ENCODE measurements at places on chromosomes 7 and 10.

GRCh38 chr7:44787041-44787440, 9.4 kb upstream of the PPIA start:
- no peak for DNase-seq

DNA sequence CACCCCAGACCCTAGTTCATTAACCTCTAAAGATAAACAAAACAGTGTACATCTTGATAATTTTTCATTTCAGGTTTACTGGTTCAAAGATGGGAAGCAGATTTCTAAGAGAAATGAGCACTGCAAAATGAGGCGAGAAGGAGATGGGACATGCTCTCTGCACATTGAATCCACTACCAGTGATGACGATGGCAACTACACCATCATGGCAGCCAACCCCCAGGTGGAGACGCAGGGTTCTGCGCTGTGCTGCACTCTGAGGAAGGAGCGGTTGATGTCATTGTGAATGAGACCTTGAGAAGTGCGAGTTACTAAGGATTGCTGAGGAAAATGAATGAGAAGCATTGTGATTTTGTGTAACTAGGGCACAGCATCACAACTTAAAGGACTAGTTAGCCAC, 37.6 kb downstream of the ATOH7 start:
- no peak for DNase-seq

DNA sequence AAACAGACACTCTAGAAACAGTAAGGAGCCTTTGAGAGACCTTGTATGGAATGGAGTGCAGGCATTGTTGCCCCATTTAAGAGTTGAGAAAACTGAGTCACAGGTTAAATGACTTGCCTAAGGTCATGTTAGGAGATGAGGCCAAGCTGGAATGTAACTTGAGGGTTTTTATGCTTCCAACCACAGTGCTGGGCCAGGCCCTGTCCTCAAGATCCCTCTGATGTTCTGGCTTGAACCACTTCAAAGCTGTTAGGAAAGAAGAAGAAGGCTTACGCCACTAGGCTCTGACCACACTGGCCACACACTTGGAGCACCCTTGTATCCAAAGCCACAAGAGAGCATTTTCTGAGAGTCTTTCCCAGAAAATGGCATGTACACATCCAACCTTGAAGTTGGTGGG, 42.7 kb downstream of the PLAU start:
- DNase-seq: peak; percentile 43

DNA sequence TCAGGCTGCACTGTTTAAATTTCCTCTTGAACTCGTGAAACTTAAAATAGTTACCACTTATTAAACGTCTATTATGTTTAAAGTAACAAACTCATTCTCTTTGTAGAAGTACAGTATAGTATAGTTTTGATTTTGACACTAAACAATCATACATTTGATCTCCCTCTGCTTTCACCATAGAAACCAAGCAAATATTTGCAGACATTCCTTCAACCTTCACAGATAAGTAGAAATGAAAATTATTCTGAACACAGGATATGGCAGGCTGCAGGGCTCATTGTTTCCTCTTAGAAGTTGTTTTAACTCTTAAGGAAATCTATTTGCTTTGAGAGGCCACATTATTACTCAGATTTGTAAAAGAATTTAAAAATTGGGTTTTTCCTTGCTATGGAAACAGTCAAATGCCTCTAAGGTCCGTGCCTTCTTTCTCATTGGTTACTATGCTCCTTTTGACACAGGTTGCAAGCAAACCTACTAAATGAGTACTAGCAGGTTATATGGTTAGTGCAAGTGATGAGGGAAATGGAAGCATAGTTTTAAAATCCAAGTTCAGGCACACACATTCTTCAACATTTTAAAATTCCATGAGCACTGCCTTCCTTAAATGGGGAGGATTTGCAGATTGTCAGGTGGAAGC, 92.8 kb upstream of the FAM133B start:
- no peak for DNase-seq

GRCh38 chr10:126314863-126315493, 73.3 kb downstream of the ADAM12 start:
- no peak for DNase-seq

DNA sequence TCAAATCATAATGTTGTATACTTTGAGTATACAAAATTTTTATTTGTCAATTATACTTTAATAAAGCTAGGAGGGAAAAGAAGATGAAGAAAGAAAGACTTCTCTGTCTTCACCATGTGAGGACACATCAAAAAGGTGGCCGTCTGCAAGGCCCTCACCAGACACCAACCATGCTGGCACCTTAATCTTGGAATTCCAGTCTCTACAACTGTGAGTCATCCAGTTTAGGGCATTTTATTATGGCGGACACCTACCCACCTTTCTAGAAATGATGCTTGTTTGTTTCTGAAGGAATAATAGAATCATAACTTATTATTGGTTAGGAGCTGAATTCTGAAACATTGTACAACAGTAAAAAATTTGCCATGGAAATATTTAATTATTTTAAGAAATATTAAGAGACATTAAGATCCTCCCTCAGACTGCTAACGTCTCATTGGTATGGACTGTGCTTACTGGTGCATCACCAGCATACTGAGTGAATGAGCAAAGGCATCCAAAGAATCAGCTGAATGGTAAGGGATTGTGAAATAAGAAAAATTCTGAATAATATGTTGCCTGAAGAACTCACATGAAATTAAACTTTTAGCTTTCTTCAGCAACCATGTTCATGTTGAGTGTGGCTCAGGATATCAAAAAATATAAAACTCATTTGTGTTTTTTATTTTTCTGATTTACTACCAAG, 536.6 kb downstream of the HTR7 start:
- DNase-seq: no peak

DNA sequence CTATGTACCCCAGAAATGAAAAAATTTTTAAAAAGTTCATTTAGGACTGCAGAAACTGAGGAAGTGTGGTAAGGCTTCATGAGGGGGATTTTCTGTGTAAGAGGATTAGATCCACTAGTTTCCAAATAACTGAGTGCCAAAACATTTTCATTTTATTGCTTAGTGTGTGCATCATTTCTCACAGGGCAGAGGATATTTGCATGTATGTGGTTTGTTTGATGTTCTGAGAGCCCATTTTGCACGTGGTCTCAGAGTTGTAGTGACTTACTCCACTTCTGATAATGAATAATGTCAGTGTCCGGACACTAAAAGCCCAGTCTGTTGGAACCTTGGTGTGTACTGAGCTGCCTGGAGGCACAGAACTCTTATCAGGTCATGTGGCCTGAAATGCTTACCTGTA, 299.9 kb downstream of the AUTS2 start:
- DNase-seq: no peak

DNA sequence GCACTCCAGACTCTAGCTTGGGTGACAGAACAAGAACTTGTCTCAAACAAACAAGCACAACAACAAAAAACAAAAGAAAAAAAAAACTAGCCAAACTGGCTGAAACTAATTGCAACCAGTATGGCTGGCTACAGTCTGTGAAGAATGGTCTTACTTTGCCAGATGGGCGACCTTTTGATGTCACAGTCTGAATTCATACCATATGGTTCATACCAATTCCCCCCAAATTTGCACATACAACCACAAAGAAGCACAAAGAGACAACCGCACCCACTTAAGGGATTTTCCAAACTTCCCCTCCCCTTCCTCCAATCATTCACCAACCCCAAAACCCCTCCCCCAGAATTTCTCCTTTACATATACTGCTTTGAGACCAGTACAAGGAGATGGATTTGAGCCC, 114.2 kb downstream of the SPAG6 start:
- DNase-seq: no peak

DNA sequence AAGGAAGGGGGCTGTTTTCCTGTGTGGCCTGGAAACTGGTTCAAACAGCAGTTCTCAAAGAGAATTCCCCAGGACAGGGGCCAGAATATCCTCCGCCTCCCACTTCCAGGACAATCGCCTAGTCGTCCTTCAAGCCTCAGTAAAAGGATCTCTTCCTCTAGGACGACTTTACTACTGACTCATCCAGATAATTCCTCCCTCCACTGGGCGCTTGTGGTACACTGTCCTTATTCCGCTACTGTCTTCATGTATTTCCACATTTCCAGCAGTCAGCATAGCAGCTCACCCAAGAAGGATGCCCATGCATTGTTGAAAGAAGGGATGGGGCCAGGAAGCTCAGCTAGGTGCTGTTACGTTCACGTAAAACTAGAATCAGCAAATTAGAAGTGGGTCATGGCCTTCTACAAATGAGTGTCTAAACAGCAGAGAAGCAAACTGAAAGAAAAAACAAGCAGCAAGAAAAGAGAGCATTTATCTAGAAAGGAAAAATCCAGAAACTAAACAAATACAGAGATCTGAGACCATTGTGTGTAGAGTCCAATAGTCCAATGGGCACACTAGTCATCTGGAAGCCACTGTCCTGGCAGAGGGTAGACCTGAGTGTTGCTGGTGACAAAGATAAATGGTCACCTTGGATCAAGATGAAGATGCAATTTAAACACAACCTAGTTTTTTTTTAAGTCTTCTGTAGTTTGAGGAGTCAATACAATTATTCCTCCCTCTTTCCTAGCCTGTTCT, 26.3 kb downstream of the CLRN3 start:
- no peak for DNase-seq

DNA sequence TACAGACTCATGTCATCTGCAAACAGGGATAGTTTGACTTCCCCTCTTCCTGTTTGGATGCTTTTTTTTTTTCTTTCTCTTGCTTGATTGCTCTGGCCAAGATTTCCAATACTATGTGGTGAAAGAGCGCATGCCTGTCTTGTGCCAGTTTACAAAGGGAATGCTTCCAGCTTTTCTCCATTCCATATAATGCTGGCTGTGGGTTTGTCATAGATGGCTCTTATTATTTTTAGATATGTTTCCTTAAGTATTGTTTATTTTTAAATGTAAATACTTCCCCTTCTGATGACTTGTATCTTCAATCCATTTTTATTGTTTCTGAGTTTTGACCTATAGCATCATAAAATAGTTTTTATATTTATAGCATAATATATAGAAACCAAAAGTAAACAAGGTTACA, 17.9 kb downstream of the FAM237B start:
- DNase-seq: no peak

DNA sequence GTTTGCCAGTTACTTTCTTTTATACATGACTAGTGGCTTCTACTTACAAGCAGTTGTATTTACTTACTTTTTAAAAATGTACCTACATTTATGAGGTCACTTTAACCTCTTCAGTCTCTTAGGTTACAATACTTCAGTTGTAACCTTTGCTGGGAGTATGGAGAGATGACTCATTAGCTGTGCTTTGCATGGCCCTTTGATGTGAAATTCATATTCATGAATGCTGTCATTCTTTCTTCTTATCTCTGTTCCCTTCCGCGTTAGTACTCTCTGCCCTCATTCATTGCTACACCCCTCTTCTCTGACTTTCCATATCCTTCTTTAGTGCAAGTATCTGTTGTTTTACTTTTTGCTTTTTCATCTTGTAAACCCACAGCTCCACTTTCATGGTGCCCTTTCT, 164.3 kb downstream of the BMPER start:
- peak; percentile 66 for DNase-seq

DNA sequence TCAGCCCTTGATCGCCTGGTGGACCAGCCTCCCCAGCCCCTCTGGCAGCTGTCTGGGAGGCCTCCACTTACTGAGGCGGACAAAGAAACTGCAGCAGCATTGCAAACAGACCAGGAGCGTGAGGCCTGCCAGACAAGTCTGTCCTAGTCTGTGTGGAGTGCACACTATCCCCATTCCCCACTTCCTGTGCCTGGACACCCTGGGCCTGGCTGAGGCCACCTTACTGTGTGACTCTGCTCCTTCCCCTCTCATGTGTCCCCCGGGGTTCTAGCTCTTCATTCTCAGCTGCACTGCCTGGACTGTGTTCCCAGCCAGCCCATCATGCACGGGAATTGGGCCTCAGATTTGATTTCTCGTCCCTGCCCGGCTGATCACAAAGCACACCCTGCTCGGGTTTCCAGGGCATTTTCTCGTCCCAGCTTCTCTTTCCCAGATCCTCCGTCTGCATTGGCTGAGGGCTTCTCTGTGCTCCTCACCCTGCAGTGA, 16.7 kb upstream of the C10orf90 start:
- no peak for DNase-seq

GRCh38 chr7:155431711-155432110, 26.2 kb upstream of the EN2 start:
- no peak for DNase-seq

GRCh38 chr10:79113827-79114226, 45.1 kb downstream of the ZMIZ1 start:
- no peak for DNase-seq

GRCh38 chr7:2022737-2023250, 210.0 kb downstream of the MAD1L1 start:
- no peak for DNase-seq

GRCh38 chr10:28354511-28354910, 51.6 kb upstream of the MPP7 start:
- DNase-seq: no peak

DNA sequence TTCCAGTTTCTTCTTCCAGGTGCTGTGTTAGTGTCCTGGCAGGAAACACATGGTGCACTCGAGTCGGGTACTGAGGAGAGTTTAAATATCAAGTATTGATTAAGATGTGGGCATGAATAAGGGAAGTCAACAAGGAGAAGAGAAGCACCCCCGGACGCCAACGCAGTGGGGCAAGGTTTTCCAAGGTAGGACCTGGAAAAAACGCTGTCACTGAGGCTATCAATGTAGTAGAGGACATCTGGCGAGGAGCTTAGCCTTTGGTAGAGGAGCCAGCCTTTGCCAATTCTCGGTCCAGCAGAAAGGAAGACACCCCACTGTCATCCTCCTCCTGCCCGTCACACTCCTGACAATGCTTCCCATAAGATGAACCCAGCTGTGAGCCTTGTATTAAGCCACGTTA, 159.6 kb downstream of the TEX36 start:
- no peak for DNase-seq

DNA sequence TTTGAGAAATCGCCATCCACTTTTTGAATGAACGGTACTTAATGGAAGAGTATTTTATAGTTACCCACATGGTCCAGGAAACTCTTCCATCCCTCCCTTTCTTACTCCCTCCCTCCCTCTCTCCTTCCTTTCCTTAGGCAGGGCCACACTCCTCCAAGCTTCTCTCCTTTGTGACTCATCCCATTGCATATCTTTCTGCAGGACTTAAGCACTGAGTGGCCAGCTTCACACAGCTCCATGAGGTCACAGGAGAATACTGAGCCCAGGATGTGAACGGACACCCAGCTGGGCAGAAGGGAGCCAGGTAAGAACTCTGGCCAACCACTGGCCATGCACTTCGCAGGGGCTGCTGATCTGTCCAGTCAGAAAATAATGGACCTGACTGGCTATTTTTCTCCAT, 189.7 kb upstream of the ADCY1 start:
- DNase-seq: peak; percentile 63

DNA sequence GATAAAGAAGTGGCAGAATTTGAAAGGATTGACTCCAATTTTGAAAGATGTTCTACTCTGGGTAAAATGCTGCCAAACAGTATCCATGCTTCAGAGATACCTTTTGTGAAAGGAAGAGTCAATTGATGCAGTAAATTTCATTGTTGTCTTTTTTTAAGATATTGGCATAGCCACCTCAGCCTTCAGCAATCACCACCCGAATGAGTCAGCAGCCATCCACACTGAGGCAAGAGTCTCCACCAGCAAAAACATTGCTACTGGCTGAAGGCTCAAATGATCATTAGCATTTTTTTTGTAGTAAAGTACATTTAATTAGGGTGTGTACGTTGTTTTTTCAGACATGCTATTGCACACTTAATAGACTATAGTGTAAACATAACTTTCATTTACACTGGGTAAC, 31.7 kb upstream of the CYP26C1 start:
- peak; percentile 25 for DNase-seq

GRCh38 chr7:151843181-151843580, 33.7 kb downstream of the PRKAG2 start:
- no peak for DNase-seq

GRCh38 chr7:105999256-105999655, 36.2 kb downstream of the CDHR3 start:
- DNase-seq: no peak
